ENCODE measurements at places on chromosomes 7 and 10.
A peak's percentile ranks its signal among the peaks of the same experiment; 100 is the strongest.

- H3K36me3 ChIP-seq: no peaks in the 10 kb centered on the region
- H3K4me3 ChIP-seq: no peak overlapping the region
- DNase-seq: no peak
- H3K27ac ChIP-seq: no peak overlapping the region
These were observed 78.2 kb upstream of the CAV2 start for GRCh38 chr7:116421298-116421697.

DNA sequence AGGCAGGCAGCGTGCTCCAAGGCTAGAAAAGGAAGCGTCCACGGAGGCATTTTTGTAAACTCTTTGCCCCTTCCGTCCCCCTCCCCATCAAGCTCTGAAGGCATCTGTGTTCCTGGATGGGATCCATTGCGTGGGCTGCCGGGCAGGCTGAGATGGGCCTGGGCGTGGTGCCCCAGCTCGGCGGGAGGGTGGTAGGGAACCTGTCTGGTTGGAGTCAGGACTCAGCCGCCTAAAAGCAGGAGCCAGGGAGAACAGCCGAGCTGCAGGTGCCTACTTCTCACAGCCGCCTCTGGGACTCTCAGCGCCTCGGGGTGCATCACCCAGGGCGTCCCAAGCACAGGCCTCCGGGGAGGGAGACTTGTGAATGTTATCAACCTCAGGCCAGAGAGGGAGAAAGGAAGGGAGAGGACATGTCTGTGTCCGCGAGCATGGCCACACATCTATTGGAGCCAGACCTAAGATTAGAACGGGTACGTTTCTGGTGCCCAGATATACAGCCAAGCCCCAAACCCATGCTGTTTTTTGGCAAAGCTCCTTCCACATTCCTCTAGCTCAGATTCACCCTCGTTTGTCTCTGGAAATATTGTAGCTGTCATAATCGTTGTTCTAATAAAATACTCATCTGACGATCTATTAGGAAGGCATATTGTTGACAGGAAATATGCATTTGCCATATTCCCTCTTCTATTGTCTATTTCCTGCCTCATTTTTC lies 48.6 kb upstream of the CTBP2 start:
- no peaks in the 10 kb centered on the region for H3K4me1 ChIP-seq
- no peak for DNase-seq
- no peaks in the 10 kb centered on the region for H3K36me3 ChIP-seq
- H3K27me3 ChIP-seq: no peaks in the 10 kb centered on the region
- H3K27ac ChIP-seq: no peak overlapping the region
- no peak overlapping the region for H3K4me3 ChIP-seq

GRCh38 chr10:48383393-48383792 lies 76.9 kb downstream of the MAPK8 start:
- no peaks in the 10 kb centered on the region for H3K4me1 ChIP-seq
- no peak overlapping the region for H3K4me3 ChIP-seq
- no peak overlapping the region for H3K27ac ChIP-seq
- no peak for DNase-seq

GRCh38 chr10:87674943-87675342 lies 15.3 kb downstream of the PAPSS2 start:
- H3K4me3 ChIP-seq: no peak overlapping the region
- no peak for DNase-seq
- H3K27me3 ChIP-seq: no peaks in the 10 kb centered on the region
- no peaks in the 10 kb centered on the region for H3K36me3 ChIP-seq
- H3K4me1 ChIP-seq: no peaks in the 10 kb centered on the region
- no peak overlapping the region for H3K27ac ChIP-seq

GRCh38 chr10:36515319-36515718 lies 610.1 kb upstream of the ANKRD30A start:
- H3K4me1 ChIP-seq: no peaks in the 10 kb centered on the region
- no peaks in the 10 kb centered on the region for H3K27me3 ChIP-seq

- no peaks in the 10 kb centered on the region for H3K36me3 ChIP-seq
- H3K27ac ChIP-seq: no peak overlapping the region
- H3K27me3 ChIP-seq: no peaks in the 10 kb centered on the region
- DNase-seq: peak; percentile 37
- no peaks in the 10 kb centered on the region for H3K4me1 ChIP-seq
These were observed 129.4 kb upstream of the PLPP4 start for GRCh38 chr10:120327675-120328074.

DNA sequence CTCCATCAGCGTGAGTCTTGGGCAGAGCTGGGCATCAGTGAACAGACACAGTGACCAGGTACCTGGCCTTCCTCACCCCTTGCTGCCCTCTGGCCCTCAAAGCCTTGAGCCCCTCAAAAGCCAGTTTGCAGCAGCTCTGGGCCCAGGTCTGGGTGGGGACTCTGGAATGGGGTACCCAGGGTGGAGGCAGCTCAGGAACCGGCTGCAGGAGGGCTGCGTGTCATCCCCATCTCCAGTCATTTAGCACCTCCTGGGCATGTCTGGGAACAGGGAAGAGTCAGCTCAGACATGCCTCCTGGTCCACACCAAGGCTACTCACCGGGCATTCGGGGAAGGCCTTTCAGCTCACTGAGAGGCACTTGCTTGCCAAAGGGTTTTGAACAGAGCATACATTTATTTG lies 503.3 kb downstream of the TCERG1L start:
- H3K27ac ChIP-seq: no peak overlapping the region
- H3K4me1 ChIP-seq: no peaks in the 10 kb centered on the region
- no peak overlapping the region for H3K4me3 ChIP-seq
- no peaks in the 10 kb centered on the region for H3K36me3 ChIP-seq
- DNase-seq: no peak
- peaks cover 25% of the 10 kb centered on the region for H3K27me3 ChIP-seq

Data from stomach (tissue), 19 donors.